Activated B cell treated with CpG ODN at 0.5 μM for 24 hours (primary cell): ENCODE measurements at places on chromosomes 12 and 14.
A peak's percentile ranks its signal among the peaks of the same experiment; 100 is the strongest.

GRCh38 chr12:116434155-116435011 is 124.8 kb upstream of the MAP1LC3B2 start:
- no peak for DNase-seq

DNA sequence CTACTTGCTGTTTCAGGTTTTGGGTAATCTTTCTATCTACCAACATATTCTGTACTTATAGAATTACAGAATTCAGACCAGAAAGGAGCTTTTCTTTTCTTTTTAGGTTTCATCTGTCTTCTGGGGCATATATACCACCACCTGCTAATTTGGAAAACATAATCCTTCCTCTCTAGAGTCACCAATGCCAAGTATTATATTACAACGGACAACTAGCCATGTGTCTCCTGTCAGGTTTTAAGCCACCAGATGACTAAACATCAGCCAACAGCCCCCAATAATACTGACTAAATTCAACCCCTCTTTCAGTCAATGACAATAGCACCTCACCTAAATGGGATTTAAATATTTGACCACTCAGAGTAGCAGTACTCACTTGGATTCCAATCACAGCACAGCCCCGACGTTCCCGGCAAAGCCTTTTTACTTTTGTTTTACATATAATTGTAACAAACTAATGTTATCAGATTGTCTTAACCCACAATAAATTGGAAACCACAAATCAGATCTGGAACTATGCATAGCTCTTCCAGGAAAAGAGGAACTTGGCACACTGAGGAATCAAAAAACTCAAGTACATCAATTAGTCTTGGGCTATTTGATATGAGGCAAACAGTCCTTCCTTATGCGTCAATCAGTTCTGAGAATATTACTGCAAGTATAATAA is 13.5 kb downstream of the SLC11A2 start:
- no peak for DNase-seq

GRCh38 chr12:45883187-45883586 is 107.2 kb downstream of the SCAF11 start:
- no peak for DNase-seq

DNA sequence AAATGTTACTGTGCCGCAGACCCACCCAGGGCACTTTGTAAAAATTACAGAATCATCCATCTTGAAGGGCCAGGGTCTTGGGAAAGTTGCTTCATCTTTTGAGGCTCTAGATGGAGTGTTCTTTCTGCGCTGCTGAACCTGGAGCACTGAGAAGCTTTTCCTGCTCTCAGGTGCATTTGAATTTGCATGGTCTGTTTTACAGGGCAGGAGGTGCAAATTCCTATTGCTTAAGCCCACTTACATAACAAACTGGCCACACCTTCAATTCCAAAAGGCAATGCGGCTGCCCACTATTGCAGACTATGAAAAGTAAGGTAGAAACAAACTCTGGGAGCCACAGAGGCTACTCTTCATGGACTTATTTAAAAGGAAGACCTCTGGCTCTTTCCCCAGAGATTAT is 254.8 kb downstream of the CACNA1C start:
- no peak for DNase-seq

DNA sequence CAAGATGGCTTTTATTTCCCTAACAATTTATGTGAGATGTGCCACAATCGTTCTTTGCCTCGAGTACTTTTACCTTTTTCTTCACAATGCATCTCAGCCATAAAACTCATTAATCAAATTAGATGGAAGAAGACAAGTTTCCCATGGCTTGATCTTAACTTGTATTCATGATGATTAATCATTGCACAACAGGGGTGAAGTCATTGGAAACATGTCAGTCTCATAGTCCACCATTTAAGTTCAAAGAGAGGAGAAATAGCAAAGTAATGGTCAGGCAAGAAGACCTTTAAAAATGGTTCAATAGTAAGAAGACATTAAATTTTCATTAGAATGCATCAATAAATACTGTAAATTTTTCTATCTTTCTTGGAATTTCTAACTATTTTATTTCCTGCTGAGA is 136.3 kb downstream of the FOXG1 start:
- DNase-seq: no peak

GRCh38 chr14:68736471-68736871 is 56.4 kb downstream of the ZFP36L1 start:
- DNase-seq: no peak

DNA sequence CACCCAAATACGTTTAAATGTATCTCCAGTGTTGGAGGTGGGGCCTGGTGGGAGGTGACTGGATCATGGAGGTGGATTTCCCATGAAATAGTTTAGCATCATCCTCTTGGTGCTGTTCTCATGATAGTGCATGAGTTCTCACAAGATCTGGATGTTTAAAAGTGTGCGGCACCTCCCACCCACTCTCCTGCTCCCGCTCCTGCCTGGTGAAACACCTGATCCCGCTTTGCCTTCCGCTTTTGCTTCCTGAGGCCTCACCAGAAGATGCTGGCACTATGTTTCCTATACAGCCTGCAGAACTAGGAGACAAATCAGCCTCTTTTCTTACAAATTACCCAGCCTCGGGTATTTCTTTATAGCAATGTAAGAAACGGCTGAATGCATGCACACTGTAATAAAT is 20.1 kb downstream of the EIF5 start:
- DNase-seq: no peak

GRCh38 chr14:24240110-24240918 is 2.1 kb downstream of the TINF2 start:
- no peak for DNase-seq

DNA sequence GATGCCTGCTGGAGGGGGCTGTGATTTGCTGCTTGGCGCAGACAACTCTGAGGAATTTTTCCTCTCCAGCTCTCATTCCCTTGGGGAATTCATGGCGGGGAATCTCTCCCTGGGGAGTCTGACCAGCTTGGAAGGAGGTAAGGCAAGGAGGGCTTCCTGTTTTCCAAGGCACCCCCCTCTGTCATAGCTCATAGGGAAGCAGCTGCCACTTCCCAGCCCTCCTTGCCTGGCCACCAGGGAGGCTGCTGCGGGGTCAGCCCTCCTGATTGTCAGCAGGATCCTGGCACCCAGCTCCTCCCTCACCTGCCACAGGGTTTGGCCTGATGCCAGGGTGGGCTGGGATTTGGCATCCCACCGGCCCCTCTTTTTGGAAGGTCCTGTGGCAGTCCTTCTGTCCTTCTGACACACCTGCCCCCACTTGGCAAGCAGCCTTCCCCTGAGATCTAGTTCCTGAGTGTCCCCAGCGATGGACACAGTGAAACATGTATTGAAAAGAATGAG is 74.9 kb downstream of the TSPAN9 start:
- DNase-seq: no peak

GRCh38 chr14:100761481-100761880 is 34.8 kb downstream of the DLK1 start:
- no peak for DNase-seq

DNA sequence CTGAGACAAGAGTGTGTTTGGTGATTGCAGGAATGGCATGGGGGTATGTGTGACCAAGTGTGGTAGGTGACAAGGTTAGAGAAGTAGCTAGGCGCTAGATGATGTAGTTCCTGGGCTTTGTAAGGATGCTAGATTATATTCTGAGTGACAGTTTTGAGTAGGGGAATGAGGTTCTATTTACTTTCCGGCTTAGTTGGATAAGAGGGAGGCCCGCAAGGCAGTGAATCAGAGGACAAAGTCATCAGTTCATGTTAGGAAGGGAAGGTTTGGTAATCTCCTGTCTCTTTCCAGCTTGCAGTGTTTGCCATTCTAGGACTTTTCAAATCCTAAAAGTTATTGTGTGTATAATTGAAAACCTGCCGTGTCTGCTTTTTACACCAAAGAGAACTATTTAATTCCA is 45.0 kb downstream of the CFAP54 start:
- DNase-seq: no peak

DNA sequence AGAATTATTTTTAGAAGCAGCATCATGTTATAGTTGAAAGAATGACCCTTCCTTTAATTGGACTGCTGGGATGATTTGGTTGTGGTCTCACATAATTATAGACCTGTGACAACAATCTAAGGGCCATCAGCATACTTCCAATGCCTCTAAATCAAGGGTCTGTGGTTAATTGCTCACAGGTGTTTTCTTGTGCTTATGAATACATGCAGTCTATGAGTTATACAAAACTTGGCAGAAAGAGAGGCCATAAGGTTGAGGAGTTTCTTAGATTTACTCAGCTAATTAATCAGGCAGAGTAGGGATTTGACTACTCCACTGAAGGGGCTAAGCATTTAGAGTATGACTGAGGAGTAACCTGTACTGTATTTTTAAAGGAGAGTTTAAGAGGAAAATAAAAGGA is 37.0 kb upstream of the FRMD6 start:
- no peak for DNase-seq

- DNase-seq: no peak
Measured at GRCh38 chr14:39781466-39781865, 349.2 kb upstream of the FBXO33 start.

DNA sequence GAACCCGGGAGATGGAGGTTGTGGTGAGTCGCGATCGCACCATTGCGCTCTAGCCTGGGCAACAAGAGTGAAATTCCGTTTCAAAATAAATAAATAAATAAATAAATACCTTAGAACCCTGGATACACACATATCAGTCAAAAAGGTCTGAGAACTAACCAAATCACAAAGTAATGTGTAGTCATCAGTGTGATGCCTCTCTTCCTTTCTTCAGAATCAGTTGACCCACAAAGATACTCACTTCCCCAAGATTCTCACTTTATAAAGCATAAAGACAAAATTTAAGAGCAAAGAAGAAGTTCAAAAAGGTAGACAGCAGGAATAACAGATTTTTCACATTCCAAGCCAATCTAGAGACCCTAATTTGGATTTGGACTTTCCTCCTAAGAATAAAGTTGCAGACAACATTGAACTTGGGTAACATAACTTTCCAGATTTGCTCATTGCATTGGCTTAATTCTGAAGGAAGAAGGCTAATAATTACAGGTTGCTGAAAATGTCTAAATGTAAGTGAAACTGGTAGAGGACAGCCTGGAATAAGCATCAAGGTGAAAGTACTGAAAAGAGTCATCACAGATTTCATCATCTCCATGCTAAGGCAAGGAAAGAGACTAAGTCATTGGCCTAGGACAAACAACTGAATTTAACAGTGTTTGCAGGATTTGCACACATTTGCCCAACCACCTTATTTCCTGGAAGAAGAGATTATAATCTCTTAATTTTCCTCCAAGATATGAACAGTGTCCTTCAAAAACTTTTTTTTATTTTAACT is 17.4 kb downstream of the TMED10 start:
- no peak for DNase-seq

- DNase-seq: no peak
Measured at GRCh38 chr12:90909069-90909770, 45.8 kb downstream of the CCER1 start.

- no peak for DNase-seq
Measured at GRCh38 chr14:68762953-68763764, 29.7 kb downstream of the ZFP36L1 start.

- DNase-seq: no peak
Measured at GRCh38 chr14:102738373-102739189, 38.7 kb upstream of the TRAF3 start.

DNA sequence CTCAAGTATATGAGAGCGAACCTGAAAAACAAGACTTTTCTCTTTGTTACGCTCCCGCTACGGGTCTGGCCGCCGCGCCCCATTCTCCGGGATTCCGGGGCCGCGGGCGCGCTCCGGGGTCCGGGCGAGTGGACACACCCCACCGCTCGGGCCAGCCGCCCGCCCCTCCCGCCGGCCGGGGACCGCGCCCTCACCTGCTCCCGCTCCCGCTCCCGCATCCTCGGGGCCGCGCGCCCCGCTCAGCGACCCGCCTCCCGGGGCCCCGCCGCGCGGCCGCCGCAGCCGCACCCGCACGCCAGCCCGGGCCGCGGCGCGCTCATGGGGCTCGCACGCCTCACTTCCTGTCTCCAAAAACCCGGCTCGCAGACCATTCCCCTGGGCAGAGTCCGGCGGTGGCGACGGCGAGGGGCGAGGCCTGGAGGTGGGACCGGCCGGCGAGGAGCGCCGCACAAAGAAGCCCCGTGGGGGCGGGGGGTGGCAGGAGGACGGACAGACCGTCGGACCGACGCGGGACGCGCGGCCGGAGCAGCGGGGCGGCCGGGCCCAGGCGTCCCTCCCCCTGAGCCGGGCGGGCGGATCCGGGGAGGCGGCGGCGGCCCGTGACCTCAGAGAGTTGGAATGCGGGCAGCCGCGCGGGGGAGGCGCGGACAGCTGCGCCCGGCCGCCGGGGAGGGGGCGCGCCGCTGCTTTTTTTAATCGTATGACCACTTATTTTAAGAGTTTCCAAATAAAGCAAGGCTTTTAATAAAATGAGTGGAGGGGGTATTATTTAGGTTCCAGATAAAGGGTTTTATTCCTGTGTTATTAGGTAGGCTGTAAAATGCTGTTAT is at the start of gene PTPN21:
Gene PTPN21 (minus strand): TSS at position 551 of the 830 bp plus-strand sequence. CDS start 4,590 bp downstream, outside the sequence.
- DNase-seq: peak; percentile 27

GRCh38 chr14:56199095-56199981 is 81.1 kb downstream of the PELI2 start:
- no peak for DNase-seq

- DNase-seq: no peak
Measured at GRCh38 chr14:34113005-34113511, 162.2 kb upstream of the EGLN3 start.

DNA sequence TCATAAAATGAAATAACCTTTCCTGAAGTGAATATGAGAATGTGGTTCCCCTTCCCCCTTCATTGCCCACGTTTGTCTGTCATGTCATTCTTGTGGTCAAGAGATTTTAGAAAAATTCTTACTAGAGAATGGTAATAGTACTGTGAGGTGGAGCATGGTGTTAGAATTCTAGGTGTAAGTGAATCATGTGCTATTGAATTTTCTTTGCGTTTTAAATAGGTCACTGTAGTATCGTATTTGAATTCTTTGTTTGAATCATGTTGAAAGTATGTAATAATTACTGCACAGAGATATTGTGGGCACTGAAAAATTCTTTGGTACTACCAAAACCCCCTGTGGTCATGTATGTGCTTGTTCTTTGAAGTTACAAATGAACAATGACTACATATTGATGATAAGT is 49.9 kb downstream of the FUT8 start:
- no peak for DNase-seq

GRCh38 chr12:121505513-121505912 is 75.3 kb downstream of the KDM2B start:
- DNase-seq: no peak

- no peak for DNase-seq
Measured at GRCh38 chr14:51575349-51576116, 76.2 kb upstream of the FRMD6 start.

DNA sequence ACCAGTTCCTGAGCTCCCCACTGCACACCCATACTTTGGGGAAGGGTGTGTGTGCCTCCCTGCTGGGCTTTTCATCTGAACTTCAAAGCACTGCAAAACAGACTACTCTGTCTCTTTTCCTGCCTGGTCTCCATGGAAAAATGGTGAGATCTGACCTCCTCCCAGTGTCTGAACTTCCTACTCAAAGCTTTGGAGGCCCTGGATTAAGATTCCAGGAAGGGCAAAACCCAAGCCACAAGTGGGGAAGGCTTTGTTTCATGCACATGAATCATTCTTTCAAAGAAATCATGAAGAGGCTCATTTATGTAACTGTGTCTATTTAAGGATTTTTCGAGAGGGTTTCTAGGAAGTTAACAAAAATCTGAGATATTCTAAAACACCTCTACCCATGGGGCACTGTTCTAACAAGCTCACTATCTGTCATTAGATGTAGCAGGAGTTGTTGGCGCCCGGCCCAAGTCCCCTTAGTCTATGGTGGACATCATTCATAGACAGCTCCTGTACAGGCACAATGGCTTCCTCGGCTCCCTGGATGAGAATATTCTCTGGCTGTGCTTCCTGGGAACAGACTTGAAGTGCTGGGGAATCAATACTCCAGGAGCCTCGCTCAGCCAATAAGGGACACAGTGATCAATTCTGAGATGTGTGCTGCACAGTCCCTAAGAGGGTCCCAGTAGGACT is 224.0 kb downstream of the KTN1 start:
- DNase-seq: no peak
